Neural crest cell (in vitro differentiated cells): ENCODE measurements at places on chromosomes 1 and 21. TPM values are rescaled to one million over a fixed set of nuclear protein-coding genes. Genes with fewer than 3 reads are reported as not detected.

- DNase-seq: no peak
Measured at GRCh38 chr1:244054924-244055263, 3.8 kb downstream of the ZBTB18 start.

The FCRL1 gene
- not detected in 2 replicates for total RNA-seq

DNA sequence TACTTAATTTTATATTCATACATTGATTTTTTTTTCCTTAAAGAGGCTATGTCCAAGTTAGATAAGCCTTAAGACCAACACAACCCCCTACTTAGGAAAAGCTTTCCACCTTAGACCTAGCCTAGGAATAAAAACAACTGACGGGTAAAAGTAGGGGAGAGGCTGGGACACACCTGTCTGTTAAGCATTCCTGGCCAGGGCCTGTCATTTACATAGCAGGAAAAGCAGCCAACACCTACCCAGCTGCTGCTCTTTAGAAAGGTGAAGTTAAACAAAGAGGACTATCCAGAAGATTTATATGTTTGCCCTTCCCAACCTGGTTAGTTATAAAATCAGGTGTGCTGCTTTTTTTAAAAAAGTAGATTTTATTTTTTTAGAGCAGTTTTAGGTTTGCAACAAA lies 29.1 kb upstream of the SAMD13 start:
- DNase-seq: no peak

The ERRFI1 gene
- total RNA-seq: 23.3 and 24.0 TPM in 2 replicates

DNA sequence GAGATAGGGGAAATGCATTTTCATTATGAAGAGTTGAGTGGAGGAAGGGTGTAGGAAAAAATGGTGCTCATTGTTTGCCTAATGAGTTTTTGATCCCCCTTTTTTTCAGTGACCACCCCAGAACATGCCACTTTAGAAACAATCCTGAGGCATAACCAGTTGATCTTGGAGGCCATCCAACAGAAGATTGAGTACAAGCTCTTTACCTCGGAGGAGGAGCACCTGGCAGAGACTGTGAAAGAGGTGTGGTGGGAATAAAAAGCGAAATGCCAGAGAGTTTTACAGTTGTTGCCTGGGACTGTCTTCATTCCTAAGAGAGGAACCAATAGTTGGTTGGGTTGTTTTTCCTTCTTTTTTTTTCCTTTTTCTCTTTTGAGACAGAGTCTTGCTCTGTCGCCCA lies 54.3 kb upstream of the EPHA8 start:
- no peak for DNase-seq
